ENCODE measurements at places on chromosomes 3 and 15.

- DNase-seq: no peak
Measured at GRCh38 chr3:66106788-66107187, 68.1 kb upstream of the MAGI1 start.

DNA sequence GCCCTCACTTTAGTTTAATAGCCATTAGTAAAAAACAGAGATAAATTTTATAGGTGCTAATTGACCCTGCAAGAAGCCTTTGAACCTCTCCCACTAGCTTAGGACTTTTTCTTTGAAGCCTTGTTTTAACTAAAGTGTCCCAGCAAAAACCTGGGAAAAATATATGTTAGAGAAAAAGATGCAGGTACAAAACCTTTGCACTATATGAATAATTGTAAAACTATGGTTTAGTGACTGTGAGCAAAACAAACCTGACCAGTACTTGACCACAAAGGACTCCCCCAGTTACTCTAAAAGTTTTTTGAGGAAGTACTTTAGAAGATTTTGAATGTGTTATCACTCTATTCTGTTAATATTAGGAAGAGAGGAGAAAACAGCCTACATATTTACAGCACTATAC, 123.3 kb upstream of the TP63 start:
- DNase-seq: no peak

DNA sequence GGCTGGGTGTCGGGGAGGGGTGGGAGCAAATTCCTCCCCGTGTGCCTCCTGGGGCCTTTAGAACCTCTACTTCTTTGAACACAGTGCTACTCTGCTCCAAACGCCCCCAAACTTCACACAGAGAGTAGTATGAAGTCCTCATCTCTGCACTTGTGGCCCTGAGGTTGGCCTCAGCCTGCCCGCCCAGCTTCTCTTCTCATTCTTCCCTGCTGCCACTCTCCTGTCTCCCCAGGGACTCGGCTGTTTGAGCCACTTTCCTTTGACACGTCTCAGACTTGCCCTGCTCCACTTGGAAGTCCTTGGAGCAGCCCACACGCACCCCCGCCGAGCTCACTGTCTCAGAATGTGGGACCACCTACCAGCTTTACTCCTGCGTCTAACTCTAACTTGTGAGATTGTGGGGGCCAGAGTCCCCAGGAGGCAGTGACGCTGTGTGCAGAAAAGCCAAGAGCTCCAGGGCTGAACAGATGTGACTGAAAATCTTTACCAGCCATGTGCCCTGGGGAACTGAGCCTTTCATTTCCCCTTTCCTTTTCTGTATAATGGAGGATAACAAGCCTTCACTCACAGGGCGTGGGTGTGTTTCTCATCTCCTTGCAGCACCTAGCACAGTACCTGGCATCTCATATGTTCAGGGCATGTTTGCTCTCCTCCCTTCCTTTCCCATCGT, 233.6 kb upstream of the CTDSPL start:
- no peak for DNase-seq

GRCh38 chr3:38890426-38890825, 74.4 kb upstream of the SCN10A start:
- no peak for DNase-seq

DNA sequence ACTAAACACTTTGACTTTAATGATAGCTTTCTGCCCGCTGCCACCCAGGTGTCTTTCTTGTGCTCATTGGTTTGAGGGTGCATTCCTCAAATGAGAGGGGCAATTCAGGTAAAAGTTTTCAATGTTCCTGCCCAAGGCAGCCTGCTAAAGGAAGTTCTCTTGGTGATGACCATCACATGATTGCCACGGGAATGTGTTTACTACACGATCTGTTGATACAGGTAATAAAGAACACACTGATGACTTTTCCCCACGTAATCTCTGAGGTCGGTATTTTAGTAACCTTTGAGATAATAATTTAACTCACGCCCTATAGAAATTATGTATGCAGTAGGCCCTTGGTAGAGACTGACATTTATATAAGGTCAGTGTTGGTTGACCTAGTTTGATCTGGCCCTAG, 39.3 kb downstream of the FNDC3B start:
- DNase-seq: no peak

GRCh38 chr3:178736300-178736699, 200.1 kb downstream of the KCNMB2 start:
- no peak for DNase-seq

DNA sequence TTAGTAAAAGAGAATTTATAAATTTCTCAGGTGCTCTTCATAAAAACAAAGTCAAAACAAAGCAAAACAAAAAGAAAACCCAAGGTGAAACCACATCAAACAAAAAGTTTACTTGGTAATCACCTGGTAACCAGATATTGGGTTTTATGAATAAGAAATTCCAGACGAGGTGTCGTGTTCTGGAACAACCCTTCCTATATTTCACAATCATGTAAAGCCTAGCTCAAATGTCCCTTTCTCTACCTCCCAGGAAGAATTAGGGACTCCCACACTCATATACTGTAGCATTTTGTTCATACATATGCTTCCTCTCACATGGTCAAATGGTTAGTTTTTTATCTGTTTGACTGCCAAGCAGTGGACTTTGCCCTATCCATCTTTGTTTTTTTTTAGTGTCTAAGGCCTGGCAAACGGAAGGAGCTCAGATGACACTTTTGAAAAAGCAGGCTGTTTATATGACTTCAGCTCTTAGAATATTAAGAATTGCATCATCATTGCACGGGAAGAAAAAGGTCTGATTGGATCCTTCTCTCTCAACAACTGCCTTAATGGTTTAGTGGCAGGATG, 326.7 kb upstream of the TBL1XR1 start:
- DNase-seq: no peak

GRCh38 chr3:187185759-187186158, 11.5 kb upstream of the RTP1 start:
- DNase-seq: no peak

DNA sequence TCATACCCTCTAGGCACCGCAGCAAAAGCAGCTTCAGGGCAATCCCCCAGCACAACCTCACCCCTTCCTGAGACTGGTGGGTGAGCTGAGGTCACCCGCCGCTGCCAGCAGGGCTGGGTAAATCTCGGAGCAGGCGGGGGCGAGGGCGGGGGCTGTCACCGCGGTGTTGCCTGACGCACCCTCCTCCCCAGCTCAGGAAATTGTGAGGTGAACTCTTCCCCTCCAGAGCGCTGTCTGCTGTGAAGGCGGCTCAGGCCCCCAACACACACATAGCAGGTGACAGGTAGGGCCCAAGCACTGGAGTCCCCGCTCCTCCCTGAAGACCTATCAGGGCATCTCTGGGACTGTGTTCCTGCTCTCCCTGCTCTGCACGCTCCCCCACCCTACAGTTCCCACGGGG, 30.2 kb upstream of the FURIN start:
- DNase-seq: peak; percentile 93

- DNase-seq: no peak
Measured at GRCh38 chr15:97962263-97962662, 1.8 kb downstream of the ARRDC4 start.

- DNase-seq: no peak
Measured at GRCh38 chr3:17745301-17745700, 2.9 kb upstream of the TBC1D5 start.

DNA sequence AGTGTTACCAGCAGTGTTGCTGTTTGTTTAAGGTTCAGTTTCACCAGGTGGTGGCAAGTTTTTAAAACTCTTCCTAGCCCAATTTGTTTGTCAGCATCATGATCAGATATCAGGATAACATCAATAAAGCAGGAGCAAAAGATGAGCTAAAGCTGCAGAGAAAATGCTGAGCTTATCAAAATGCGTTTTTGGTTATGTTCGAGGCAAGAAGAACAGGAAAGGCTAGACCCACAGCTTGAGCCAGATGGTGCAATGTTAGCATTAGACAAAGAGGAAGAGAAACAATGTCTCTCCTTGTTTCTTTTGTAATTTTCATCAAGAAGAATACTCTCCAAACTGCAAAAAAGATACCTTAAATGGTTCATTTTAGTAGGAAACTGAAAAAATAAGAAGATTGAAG, 66.2 kb downstream of the THRB start:
- no peak for DNase-seq

GRCh38 chr15:69094124-69094921, 66.1 kb upstream of the GLCE start:
- DNase-seq: no peak

DNA sequence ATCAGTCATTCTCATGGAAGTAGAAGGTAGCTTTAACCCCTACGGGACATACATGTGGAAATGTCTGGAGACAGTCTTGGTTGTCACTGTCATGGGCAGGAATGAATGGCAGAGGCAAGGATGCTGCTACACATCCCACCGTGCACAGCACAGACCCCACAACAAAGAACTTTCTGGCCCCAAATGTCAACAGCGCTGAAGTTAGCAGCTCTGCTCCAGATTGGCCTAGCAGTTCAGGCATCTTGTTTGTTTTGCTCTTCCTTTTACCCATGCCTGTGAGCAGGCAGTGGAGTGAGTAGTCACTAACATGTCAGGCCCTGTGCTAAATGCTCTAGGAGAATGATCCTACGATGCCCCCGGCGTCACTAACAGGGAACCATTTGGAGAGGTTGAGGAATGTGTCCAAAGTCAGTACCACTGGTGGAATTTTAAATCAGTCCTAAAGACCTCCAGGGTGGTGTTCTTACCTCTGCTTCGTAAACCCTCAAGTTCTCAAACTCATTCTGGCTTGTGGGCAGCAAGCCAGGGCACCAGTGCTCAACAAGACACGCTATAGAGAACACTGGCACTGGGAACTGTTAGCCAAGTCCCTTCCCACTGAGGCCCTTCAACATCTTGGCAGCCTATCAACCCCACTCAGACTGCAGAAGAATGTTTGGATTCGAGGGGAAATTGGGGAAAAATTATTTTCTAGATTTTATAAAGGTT, 142.2 kb downstream of the FOXP1 start:
- no peak for DNase-seq

- DNase-seq: no peak
Measured at GRCh38 chr15:49083401-49084284, 37.4 kb upstream of the SECISBP2L start.

Measured in stimulated activated CD4-positive, alpha-beta T cell treated with anti-CD3 and anti-CD28 coated beads, Interleukin-1b, Interleukin-23, amount 100 ng/mL, for 48 hours (primary cell).